T1000 (cell line): ENCODE measurements at places on chromosomes 3 and 15.

- DNase-seq, result no peak
Measured at GRCh38 chr3:172021164-172021563, 18.2 kb upstream of the FNDC3B start.

DNA sequence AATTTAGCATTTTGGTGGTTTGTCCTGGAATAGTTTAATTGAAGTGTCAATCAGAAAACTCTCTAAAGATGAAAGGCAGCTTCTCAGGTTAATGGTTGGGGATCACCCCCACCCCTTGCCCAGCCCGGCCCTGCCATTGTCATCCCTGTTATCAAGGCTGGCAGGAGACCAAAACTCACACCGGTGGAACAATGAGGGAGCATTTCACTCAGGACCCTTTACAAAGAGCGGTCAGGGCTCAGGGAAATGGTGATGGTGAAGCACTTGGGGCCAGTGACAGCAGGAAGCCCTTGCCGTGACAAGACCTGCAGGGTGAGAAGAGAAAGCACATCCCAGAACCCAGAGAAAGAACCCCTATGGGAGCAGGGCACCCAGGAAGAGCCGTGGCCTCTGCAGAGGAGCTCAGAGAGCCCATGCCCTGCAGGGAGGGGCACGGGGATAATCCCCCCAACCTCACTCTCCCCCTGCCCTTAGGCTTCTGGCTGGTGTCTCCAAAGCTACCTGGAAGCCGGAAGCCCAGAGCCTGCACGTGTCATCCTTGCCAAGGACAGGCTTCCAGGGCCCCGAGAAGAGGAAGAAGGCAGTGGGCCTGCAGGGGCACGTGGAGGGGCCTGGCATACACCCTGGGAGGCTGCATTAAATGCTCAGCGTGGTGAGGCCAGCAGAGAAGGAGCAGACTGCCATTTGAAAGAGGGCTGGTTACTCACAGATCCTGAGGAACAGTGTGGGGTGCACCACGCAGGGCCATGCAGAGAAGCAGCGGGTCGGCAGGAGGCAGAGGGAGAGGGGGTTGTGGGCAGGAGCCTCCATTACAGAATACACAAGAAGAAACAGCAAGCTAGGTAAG lies 80.6 kb upstream of the PRR20G start:
- DNase-seq, result no peak

DNA sequence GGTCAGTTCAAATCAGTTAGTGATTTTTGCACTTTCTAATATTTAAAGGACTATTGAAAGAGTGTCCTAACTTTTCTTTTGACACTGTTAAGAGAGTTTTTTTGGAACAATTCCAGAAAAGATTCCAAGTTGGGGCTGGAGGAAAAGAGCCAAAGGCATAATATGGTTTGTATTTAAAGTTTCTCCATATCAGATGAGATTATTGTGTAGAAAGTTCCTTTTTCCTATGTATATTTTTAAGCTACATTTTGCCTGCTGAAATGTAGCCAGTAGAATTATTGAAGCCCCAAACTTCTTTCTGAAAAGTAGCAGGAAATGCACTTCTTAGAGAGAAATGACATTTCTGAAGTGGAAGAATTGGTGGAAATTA lies 136.5 kb upstream of the TSC22D2 start:
- DNase-seq, result no peak

GRCh38 chr3:143151004-143151731 lies 31.6 kb downstream of the CHST2 start:
- DNase-seq, result no peak

DNA sequence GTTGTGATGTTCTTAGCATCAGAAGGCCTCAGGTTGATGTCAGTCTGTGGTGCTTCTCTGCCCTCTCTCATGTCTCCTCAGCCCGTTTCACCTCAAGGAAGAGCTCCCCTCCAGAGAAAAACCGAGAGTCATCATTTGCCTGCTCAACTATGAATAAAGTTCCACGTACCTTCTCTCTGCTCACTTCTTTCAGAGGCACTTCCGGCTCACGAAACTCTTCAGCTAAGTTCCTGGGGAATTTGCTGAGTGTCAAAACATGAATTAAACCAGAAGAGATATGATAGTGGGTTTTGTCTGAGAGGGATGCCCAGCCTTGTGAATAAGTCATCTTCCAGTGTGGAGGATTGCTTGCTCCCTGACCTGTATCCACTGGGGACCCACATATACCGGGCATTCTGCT lies 37.7 kb downstream of the CCR4 start:
- DNase-seq, result no peak

DNA sequence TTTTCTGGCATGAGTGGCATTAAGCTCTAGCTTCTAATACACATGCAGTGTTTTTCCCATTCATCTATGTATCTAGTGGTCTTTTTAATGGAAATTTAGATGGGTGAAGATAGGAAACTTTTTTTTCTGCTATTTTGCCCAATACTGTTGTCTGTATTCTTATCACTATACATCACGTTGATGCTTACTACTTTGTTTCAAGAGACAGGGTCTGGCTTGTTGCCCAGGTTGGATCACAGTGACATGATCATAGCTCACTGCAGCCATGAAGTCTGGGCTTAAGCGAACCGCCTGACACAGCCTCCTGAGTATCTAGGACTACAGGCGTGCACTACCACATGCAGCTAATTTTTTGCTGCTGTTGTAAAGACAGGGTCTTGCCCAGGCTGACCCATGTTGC lies 84.6 kb downstream of the PEAK1 start:
- DNase-seq, result no peak

DNA sequence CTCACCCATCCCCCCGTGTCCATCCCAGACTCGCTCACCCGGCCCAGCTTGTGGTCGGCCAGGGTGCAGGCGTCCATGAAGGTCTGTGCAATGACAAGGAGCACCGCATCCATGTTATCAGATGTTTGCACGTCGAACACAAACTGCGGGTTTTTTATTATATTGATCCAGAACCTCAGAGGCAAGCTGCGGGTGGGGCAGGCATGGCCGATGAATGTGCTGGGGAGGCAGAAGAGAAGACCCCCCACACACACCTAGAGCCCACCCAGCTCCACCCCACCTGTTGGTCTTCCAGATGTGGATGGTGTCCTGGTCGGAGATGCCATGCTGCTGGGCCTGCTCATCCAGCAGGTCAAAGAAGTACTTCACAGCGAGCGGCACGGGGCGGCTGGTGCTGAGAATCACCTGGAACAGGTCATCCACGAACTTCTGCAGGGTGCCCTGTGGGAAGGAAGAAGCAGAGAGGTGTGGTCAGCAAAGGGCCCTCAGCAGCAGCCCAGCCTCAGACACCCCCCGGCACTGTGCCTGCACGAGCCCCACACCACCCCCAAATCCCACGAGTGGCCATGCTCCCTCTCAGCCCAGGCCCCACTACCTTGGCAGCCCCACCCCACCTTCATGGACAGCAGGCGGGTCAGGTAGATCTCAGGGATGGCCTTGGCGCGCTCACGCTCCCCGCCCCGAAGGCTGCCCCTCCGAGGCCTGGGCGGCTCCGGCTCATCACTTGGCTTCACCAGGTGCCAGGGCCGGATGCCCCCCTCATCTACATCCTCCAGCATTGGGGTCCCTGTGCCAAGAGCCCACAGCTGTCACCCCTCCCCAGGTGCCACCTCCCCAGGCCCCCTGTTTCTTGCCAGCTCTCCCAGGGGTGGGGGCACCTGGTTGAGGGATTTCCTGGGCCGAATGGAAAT lies 20.3 kb downstream of the PLXNB1 start:
- DNase-seq, result no peak

DNA sequence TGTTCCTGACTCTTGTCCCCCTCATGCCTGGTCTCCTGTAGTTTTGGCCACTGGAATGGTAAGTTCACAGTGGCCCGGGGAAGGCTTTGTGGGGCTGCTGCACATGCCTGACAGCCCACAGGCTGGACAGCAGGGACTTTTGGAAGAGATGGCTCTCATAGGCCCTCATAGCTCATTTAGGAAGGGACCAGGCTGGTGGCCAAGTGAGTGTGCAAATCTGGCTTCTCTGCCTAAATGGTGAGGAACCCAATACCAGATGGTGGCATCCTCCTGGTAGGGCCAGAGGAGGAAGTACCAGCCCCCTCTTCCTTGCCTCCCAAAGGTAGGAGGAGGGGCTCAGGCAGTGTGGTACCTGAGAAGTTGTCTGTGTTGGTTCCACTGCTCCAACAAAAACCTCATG lies 25.6 kb downstream of the ALPK3 start:
- no peak for DNase-seq

DNA sequence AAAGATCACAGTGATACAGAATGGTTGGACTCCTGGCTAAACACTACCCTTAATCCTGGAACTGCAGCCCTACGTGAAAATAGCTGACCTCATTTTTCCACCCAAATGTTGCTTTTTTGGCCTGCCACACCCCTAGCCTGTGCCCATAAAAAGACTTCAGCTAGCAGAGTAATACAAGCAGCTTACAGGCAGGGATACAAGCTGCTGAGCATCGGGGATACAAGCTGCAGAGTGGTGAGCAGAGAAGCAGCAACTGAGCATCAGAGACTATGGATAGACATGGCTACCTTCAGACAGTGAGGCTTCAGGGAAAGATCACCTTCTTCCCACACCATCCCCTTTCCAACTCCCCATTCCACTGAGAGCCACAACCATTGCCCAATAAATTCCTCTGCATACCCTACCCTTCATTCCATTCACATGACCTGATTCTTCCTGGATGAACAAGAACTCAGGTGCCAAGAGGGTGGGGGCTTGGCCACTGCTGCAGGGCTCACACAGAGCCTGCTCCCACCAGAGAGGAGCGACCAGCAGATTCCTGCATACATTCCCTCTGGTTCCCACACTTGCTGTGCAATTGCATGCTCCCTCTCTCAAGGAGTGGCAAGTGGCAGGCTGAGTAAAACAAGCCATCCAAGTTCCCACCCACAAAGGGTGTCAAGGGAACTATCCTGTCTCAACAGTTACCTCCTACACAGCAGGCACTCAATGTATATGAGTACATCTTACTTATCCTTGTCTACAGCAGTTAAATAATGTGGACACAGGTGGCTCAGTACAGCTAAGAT lies 217.5 kb downstream of the ALCAM start:
- DNase-seq, result no peak

GRCh38 chr3:137097386-137097785 lies 139.6 kb downstream of the IL20RB start:
- DNase-seq, result no peak

DNA sequence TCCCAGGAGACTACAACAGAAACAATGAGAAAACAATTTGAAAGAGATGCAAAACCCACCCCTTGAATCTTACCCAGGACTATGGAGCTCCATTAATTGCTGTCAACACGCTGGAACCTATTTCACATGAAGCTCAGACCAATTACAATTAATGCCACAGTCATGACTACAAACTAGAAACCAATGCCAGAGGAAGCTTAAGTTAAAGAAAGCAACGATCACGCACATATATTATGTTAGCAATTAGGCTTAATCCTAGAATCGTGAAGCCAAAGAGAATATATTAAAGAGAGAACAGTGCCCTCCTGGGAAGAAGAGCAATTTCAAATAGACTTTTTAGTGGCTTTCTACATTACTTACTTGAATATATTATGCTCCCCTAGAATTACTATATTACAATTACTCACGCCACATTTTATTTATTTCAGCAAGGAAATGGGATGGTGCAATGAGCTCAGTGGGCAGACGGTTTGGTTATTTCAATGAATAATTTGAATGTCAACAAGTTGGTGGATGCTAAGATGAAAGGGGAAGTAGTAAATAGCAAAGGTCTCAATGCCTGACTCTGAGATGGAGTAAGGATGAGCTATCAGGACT lies 125.5 kb downstream of the GREM1 start:
- DNase-seq, result no peak

GRCh38 chr15:87518957-87519356 lies 737.6 kb downstream of the NTRK3 start:
- DNase-seq, result no peak

DNA sequence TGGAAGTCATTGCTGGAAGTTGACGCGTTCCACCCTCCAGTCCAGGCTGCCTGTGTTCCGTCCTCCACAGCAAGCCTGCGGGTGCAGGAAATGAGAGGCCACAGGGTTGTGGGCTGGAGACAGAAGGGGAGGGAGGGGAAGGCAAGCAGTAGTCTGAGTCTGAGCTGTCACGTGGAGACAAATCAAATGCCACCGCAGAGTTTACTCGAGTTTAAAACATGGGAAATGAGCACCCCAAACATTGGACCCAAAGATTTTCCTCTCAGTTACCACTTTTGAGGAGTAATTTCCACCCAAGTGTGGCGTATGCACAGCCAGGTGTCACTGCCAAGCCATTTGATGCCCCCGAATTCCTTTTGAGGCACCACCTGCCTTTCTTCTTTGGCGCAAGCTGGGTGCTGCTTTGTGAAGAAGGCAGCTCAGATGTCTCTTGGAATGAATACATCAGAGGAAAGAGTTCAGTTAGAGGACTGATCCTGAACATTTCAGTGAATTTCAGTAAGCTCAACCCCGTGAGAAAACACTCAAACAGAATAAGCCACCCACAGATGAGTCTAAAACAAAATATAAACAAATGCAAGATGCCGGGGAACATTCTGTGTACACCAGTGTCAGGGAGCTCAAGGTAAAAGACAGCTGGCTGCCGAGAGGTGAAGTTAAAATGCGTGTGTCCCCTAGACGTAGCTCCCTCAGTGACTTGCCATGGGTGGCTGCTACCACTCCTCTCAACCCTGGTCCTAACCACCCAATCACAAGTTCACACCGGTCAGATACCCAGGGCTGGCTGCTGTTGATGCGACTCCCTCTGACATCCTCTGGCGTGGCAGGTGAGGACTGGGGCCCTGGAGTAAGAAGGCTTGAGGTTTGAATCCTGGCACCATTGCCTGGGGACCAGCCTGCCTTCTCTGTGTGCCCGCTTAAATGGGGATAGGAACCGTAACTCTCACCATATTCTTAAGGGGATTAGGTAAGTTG lies 203.8 kb downstream of the UACA start:
- DNase-seq, result no peak

GRCh38 chr3:141412087-141412935 lies 44.0 kb downstream of the ZBTB38 start:
- peak; percentile 45 for DNase-seq

- DNase-seq, result no peak
Measured at GRCh38 chr15:65040461-65040860, 4.7 kb upstream of the SLC51B start.

DNA sequence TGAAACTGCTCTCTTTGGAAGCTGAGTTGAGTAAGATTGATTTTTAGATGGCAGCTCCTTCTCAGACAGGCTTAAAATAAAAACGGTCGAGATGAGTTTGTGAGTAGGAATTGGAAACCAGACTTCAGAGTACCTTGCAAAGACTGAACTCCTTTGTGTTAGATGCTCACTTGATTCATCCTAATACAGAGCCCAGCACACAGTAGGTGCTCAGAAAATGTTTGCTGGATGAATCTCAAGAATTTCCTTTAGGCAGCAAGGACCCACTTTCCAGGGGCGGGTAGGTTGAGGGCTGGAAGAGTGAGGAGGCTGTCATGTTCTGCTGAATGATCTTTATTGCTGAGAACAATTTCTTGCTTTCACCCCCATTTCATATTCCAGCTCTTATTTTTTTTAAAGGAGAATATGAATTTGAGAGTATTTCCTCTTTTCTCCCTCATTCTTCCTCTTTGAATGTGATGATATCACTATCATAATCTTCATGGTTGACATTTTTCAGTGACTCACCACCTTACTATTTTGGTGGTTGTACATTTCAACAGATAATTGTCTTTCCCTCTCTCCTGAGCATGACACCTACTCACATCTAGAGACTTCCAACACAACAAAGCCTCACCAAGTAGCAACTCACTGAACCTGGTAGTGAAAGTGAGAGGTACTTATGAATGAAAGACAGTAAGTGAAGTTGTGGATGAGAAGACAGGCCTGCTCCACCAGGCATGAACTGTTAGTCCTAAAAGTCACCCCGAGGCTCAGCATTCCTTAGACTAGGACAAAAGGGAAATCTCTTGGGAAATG lies 113.3 kb downstream of the PDCD6IP start:
- no peak for DNase-seq

- no peak for DNase-seq
Measured at GRCh38 chr3:146466604-146467003, 2.8 kb downstream of the PLSCR2 start.
